Right ventricle myocardium superior (tissue), 1 donor: ENCODE measurements at places on chromosomes 2 and 18.

- DNase-seq: peak; percentile 88
These were observed 71.4 kb downstream of the HDAC4 start for GRCh38 chr2:239329284-239329971.

GRCh38 chr18:274313-274712, 6.5 kb upstream of the THOC1 start:
- no peak for DNase-seq

DNA sequence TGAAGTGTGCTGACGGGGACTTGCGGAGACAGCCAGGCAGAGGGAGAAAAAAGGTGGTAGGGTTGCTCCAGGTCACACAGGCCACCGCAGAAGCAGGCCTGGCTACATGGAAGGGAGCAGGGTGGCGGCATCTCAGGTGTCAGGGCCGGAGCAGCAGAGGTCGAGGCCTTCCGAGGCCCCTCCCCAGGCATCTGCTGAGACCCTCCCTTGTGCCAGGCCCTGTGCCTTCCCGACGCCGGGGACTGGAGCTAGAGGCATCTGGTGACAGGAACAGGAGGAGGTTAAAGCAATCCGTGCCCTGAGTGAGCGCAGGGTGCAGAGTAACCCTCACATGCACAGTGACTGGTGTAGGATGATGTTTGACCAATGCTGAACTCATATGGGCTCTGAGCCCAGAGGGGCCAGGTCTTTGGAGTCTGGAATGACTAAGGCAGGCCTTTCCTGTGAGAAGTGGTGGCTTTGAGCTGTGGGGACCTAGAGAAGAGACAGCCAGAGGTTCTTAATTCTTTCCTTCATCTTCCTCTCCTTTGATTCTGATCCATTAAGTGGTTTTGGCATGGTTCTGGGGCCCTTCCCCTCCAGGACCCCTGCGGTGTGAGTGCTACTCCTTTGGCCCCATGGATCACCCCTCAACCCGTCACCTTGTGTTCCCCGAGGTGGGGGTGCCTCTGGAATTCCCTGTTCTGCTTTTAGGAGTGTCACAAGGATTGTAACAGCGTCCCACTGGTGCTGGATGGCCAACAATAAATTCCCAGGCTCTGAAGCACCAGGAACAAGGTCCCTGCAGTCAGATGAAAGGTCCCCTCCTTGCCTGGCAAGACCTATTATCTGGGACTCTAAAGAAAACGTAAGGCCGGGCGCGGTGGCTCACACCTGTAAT, 72.1 kb downstream of the KLHL29 start:
- DNase-seq: no peak

DNA sequence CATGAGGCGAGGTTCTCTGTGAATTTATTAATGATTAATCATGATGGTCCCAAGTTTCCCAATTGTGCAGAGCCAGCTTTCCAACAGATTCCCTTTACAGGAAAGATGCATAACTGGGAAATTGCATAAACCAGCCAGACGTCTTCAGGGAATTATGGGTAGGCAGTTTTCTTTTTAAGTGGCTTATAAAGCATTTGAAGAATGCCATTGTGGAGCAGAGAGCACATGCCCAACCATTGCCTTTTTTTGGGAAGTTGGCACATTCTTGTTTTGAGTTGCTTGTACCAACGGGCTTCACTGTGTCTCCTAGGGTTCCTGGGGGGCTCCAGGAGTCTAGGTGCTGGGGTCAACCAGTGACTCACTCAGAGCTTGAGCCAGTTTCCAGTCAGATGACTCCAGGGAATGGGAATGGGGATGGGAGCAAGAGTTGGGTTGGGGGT, 231.7 kb upstream of the FOSL2 start:
- no peak for DNase-seq

- no peak for DNase-seq
These were observed 233.1 kb downstream of the SEPTIN10 start for GRCh38 chr2:109380502-109381326.

DNA sequence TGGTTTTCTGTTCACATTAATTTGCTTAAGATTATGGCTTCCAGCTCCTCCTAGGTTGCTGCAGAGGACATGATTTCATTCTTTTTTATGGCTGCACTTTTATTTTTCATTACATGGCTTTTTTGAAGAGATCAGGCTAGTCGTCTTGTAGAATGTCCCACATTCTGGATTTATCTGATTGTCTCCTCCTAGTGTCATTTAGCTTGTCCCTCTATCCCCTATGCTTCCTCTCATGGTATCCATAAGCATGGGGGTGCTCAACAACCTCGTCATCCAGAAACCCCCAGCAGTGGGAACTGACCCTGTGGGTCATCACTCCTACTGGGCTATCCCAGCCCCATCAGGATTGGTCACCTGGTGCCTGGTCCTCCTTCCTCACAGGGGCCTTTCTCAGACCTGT, 49.6 kb downstream of the SERTAD2 start:
- DNase-seq: no peak

DNA sequence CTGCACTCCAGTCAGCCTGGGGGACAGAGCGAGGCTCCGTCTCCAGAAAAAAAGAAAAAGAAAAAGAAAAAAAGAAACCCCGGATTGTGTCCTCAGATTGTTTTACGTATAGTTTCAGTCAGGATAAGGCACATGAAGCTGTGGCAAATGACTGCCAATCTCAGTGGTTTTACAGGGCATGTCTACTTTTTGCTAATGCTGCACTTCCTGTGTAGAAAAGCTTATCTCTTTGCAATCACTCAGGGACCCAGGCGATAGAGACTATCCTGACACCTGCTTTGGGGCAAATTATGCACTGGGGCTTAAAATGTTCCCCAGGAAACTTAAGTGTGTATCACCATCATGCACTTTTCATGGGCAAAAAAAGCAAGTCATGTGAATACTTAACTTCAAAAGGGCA, 103.7 kb upstream of the MEIS1 start:
- no peak for DNase-seq

DNA sequence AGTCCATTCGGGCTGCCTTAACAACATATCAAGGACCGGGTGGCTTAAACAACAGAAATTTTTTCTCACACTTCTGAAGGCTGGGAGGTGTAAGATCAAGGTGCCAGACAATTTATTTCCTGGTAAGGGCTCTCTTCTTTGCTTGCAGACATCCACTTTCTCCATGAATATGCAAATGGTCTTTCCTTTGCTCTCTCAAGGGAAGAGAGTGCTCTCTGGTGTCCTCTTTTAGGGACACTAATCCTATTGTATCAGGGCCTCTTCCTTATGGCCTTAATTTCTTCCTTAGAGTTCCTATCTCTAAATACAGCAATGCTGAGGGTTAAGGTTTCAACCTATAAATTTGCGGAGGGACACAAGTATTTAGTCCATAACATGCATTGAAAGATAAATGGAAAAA, 770.8 kb downstream of the DSC3 start:
- DNase-seq: no peak

DNA sequence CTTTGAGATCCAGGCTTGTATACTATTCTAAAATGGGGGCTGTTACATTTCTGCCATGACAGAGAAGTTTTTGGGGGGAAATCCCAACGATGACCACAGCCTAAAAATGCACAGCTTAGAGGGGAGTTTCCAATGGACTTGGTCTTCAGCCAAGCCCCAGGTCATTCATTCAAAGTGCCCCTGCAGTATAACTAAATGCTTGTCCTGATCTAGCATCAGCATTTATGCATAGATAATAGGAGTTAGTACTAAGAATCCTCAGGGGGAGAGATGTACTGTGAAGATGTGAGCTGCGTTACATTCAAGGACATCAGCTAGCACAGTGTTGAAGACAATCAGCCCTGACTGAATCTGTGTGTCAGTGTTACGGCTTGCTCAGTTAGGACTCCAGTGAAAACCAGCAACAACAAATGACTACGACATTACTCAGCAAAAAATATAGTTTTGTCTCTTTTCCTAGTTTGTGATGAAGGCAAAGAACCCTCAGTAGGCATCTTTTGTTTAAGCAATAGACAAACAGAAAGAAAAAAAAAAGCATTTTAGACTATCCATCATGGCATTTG, 160.9 kb downstream of the ZEB2 start:
- no peak for DNase-seq

DNA sequence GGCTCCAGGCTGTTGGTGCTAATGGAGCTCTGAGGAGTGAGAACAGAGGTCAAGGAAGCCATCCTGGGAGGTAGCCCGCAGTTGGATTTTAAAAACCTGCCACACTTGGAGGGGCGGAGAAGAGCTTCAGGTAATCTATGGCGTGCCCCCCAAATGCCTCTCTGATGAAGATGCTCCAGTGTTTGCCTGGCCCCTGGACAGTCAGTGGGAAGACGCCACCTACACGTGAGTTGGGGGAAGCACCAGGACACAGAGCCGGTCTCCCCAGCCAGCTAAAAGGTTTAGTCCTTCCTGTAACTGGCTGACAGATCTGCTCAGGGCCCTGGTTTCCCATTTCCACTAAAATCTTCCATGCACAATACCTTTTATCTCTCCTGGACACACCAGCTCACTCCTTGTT, 225.0 kb downstream of the TTC32 start:
- no peak for DNase-seq

DNA sequence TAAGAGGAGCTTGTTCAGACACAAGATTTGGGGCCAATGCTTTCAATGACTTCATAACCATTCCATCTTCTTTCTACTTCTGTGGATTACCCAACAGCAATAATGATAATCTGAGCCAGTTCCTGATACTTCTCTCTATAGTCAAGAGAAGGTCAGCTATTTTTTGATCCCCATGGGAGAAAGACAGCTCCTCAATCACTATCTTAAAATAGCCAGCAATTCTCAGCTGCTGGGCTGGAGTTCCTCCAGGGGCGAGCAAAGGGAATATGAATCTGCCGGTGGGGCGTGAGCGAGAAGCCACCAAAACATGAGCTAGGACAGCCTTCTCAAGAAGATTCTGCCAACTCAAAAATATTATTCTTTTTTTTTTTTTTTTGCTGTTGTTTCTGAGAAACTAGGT, at the start of gene TMEM182:
TSS of gene TMEM182 (plus strand) at position 269 of the 400 bp plus-strand sequence. CDS start 187 bp downstream, outside the sequence.
- peak; percentile 77 for DNase-seq

DNA sequence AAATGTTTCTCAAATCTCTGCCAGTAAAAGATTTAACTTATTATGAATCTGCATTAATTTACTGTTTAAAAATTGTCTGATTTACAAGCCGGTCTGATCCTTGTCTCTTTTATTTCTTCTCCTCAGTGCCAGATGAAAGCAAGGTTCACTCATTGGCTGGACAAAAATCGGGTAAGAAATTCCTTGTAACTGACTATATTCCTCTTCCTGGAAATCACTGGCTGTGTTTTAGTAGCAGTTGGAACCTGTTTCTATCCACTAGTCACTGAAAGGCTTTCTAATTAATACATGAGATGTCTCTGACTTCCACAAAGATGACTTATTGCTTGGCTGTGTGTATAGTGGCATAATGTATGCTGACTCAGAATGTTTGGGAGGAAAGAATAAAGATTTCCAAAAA, 436.6 kb upstream of the NRP2 start:
- DNase-seq: no peak

DNA sequence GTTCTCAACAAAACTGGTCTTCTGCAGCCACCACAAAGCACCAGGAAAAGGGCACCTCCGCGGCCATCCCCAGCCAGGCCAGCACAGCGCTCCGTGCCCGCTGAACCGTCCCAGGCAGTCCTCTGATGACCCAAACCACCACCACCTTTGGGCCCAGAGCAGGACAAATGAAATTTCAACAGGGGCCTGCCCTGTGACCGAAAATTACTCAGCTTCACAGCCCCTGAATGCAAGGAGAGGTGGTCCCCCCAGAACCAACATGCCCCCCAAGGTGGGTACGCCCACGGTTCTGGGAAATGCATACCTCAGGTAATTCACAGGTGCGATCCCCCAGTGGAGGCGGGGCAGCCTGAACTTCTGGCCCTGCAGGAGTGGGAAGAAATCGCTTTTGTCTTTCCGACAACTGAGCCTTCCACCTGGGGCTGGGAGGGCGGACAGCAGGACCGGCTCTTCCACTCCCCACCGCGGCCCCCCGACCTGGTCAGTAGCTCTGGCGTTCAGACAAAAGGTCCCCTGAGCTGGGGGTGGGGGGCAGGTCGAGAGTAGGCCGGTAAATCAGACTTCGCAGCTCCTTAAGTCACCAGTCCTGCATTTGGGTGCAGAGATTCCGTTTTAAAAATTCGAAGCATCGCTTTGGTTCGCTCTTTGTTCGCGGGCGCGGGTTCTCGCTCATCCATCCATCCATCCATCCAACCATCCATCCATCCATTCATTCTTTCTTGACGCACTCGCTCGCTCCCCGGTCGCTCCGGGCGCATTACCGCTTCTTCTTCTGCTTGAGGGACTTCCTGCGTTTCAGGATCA, 1.4 kb downstream of the ARL4C start:
- no peak for DNase-seq

GRCh38 chr2:48414980-48415835, 114.7 kb upstream of the STON1 start:
- no peak for DNase-seq

DNA sequence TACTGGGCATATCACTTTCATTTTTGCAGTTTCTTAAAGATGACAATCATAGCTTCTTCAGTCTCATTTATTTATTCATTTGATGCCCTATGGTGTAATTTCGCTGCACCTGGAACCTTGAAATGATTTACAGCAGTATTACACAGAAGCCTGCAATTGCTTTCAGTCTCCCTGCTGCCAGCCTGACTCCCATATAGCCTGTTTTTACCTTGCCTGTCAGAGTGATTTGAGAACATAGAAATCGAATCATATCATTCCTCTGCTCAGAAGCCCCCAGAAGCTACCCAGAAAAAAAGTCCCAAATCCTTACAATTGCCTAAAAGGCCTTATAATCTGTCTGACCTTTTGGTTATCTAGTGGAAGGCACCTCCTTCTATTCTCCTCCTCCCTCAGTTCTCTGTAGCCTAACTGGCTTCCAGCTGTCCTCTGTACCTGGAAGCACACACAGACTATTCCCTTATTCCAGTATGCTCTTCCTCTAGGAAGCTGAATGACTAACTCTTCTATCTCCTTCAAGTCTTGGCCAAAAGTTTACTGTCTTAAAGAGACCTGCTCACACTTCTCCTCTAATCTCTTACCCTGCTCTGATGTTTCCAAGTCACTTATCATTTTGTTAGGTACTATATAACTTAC, 12.6 kb downstream of the SCN3A start:
- DNase-seq: no peak

GRCh38 chr18:57466745-57467409, 31.7 kb downstream of the ONECUT2 start:
- no peak for DNase-seq

GRCh38 chr2:196478588-196478987, 160.9 kb upstream of the CCDC150 start:
- DNase-seq: no peak

GRCh38 chr2:219852626-219853025, 225.2 kb downstream of the SLC4A3 start:
- no peak for DNase-seq
